ENCODE measurements at places on chromosomes 12 and 14. TPM values are rescaled to one million over a fixed set of nuclear protein-coding genes. Genes with fewer than 3 reads are reported as not detected.

DNA sequence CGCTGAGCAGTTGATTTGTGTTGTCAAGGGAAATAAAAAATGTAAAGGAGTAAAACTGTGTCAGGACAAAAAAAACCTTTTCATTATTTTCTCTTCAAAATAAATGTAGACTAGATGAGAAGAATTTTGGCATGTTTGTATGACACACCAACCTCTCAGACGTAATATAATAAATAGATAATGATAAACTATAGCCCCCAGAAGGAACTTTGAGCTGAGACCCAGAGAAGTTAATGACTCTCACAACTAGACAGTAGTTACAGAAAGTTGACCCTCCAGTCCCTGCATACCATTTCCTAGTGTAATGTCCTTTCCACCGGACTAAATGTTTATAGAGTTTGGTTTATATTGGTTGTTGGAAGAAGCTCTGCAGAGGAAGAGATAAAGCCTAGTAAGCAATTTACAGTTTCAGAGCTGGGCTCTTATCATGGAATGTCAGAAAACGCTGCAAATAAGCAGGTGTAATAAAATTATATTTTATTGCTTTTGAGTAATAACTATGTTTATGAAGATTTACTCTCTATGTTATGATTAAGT is 97.3 kb downstream of the TRHDE start:
- DNase-seq, result no peak
- H3K4me3 ChIP-seq, result no peak overlapping the region
- no peak overlapping the region for H3K27ac ChIP-seq
- no peaks in the 10 kb centered on the region for H3K36me3 ChIP-seq

GRCh38 chr12:125346362-125346761 is 281.1 kb downstream of the AACS start:
- H3K4me1 ChIP-seq, result no peaks in the 10 kb centered on the region
- DNase-seq, result no peak
- no peak overlapping the region for H3K4me3 ChIP-seq
- no peaks in the 10 kb centered on the region for H3K27me3 ChIP-seq

- no peak overlapping the region for H3K4me3 ChIP-seq
- H3K27ac ChIP-seq, result no peak overlapping the region
- H3K27me3 ChIP-seq, result no peaks in the 10 kb centered on the region
- no peaks in the 10 kb centered on the region for H3K4me1 ChIP-seq
- H3K36me3 ChIP-seq, result no peaks in the 10 kb centered on the region
- DNase-seq, result no peak
Observed at GRCh38 chr12:79439175-79439825, 251.5 kb downstream of the PAWR start.

The PTGDR gene
- total RNA-seq, result not detected

DNA sequence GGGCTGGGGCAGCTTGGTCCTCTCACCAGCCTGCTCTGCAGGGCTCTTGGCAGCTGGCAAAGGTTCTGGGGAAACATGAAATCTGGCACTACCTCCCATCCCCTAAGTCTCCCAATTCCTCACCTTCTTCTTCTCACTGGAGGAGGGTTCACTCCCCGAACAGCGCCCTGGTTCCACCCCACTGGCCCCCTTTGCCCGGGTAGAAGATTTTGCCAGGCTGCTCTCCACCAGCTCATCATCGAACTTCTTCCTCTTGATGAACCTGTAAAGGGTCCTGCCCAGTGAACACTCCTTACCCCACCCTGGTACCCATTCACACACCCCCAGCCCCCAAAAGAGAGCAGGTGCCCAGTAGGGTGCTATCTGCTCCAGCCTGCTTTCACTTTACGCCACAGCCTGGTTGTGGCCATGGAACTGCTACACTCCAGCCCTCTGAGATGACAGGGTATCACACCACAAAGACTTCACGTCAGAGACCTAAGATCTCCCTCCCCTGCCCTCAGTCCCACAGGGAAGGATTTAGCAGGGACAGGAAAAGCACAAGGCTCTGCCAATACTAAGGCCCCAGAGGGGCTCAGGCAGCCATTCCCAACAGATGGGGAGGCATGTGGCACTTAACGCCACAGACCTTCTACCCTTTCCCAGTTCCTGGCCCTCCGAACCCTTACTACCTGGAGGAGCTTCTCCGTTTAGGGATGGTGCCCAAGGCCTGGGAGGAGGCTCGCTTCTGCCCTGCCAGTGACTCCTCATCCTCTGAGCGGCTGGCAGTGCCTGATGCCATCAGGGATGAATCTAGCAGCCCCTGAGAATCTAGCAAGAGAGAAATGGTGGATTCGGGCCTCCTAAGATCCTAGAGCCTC is 2.3 kb downstream of the MCRS1 start:
- no peak for DNase-seq
- H3K27me3 ChIP-seq, result no peaks in the 10 kb centered on the region
- H3K36me3 ChIP-seq, result no peaks in the 10 kb centered on the region
- no peak overlapping the region for H3K4me3 ChIP-seq
- peak overlapping the region; percentile 89 for H3K27ac ChIP-seq
- peaks cover 40% of the 10 kb centered on the region for H3K4me1 ChIP-seq

DNA sequence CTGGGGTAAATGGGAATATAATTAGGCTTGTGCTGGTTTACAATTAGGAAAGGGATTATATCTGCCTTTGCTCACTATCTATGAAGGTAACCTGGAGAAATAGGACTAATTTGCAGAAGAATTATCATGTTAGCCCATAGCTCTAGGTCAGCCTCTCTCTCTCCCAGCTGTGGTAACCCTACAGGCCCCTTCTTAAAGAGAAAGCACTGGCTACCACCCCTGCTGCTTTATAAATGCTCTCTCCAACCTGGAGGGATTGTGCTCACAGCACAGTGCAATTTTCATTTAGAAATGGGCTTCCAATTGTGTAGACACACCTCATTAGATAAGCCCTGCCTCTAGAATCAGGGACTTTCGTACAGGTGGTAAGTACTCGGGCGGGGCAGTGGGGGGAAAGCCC is 22.7 kb upstream of the MGST1 start:
- H3K27ac ChIP-seq, result no peak overlapping the region
- H3K36me3 ChIP-seq, result no peaks in the 10 kb centered on the region
- H3K27me3 ChIP-seq, result no peaks in the 10 kb centered on the region
- DNase-seq, result no peak
- no peak overlapping the region for H3K4me3 ChIP-seq
- H3K4me1 ChIP-seq, result no peaks in the 10 kb centered on the region

All from gastrocnemius medialis (tissue), 4 donors.